GOT3 (cell line): ENCODE measurements at places on chromosomes 3 and 15.
A peak's percentile ranks its signal among the peaks of the same experiment; 100 is the strongest.

- DNase-seq = no peak
These were observed 48.5 kb upstream of the MLF1 start for GRCh38 chr3:158522221-158523136.

- DNase-seq = no peak
These were observed 10.1 kb downstream of the ARL14 start for GRCh38 chr3:160686955-160687535.

DNA sequence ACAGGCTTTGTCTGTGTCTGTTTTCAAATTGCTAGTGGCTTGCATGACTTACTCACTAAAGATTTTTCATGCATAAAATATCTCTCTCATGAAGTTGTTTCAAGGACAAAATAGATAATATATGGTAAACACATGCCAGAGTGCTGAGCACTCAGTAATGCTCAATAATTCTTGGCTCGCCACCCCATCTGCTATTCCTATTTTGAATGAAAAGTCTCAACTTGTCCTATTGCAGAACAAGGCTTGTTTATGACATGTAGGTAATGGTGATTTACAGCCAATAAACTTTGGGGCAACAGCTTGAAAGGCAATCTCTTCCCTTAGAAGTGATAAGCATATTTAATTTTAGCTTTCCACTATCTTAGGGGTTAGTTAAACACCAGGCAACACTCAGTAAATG, 789.0 kb upstream of the ROBO1 start:
- DNase-seq = no peak

DNA sequence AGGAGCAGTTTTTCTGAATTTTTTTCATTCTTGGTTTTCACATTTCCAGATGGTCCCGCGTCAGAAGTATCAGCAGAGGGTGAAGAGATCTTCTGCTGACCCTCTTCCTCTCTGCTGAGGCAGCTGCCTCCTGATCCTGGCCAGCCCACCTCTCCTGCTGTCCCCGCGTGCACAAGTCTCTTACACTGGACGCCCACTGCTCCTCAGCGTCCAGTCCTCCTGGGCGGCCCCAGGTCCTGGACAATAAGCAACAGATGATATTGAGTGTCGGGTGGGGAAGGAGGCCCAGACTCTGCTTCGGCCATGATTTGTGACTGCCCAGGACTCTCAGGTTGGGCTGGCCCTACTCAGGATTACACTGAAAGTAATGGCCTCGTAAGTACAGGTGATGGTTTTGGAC, 50.1 kb downstream of the KLHL25 start:
- no peak for DNase-seq

DNA sequence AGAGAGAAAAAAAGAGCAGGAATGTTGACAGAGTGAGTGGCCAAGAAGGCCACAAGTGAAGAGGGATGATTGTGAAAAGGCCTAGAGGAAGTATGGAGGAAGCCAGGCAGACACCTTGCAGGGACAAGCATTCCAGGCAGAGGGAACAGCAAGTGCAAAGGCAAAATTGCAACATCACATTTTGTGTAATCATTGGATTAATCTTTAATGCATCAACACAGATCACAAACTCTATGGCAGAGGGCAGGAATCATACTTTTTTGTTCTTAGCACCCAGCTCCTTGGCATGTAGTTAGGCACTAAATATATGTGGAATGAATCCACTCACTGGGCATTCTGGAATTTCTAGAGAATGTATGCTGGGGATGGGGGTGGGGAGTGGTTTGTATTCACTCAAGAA, 312.1 kb upstream of the PROK2 start:
- DNase-seq = no peak

DNA sequence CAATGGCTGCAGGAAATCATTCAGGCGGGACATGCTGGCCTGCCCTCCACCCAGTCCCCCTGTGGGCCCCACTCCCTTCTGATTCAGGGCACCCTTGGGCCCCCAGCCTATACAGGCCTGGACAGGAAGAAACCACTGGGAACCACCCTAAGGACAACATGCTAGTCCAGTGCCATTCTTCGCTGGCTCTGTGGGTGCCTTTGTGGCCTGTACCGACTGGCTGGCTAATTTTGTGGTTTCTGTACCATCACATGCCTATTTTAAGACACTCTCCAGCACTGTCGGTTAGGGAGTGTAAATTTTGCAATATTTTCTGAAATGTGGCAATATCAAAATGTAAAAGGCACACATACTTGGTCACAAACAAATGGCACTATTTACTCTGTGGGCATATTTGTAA, 61.4 kb upstream of the POLG start:
- no peak for DNase-seq

GRCh38 chr3:195247086-195247862, 23.7 kb downstream of the XXYLT1 start:
- DNase-seq = no peak

GRCh38 chr3:71227270-71227661, 356.3 kb downstream of the FOXP1 start:
- DNase-seq = no peak

DNA sequence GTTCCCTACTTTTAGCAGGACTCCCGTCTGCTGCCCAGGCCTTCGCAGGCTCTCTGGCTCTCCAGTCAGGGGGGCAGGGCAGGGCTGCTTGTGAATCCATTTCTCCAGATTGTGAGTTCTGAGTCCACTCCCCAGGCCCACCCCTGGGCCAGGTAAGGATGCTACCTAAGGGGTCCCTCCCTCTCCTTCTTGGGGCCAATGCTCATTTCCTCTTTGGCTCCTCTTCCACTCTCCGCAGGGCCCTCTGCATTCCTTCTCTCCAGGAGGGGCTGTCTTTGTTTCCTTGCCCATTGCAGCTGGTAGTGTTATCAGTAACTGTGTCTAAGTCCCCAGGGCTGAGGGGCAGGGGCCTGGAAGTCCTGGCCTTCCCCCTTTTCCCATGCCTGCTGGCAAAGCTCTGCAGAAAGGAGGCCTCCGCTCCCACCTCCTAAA, 13.0 kb upstream of the CACNA2D2 start:
- no peak for DNase-seq

GRCh38 chr3:54211097-54211496, 88.7 kb downstream of the CACNA2D3 start:
- no peak for DNase-seq

DNA sequence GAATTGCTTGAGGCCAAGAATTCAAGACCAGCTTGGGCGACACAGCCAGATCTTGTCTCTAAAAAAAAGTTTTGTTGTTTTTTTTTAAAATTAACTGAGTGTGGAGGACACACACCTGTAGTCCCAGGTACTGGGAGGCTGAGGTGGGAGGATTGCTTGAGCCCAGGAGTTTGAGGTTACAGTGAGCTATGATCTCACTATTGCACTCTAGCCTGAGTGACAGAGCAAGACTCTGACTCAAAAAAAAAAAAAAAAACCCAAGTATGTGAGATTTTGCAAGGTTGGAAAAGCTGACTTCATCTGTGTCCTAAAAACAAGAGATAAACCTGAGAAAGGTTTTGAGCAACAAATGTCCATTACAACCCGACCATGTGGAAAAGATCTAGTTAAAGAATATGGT, 5.4 kb upstream of the TOPBP1 start:
- DNase-seq = no peak

GRCh38 chr15:98758224-98758623, 109.9 kb downstream of the IGF1R start:
- no peak for DNase-seq

- peak; percentile 20 for DNase-seq
These were observed 313.5 kb downstream of the PYDC2 start for GRCh38 chr3:191774485-191774884.

DNA sequence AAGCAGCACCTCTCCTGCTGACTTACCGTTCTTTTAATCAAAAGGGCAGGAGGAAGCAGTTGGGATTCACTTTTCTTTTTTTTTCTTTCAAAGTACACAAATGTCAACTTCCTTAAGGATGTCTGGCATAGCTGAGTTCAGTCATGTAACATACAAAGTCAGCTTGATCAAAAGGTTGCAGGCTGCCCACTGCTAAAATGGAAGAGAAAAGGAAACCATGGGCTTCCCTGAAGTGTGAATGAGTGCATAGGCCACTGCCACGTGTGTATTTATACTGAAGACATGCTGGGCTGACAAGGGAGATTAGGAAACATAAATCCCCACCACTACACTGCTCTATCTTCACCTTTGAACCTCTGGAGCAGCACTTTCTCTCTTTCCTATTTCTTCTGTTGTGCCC, 312.5 kb downstream of the TIGIT start:
- DNase-seq = no peak

- DNase-seq = no peak
These were observed 563 bp downstream of the ARL6IP5 start for GRCh38 chr3:69085168-69085832.

GRCh38 chr3:183350164-183350563, 78.3 kb downstream of the MCF2L2 start:
- DNase-seq = no peak

GRCh38 chr3:104368760-104369159, 997.9 kb upstream of the ALCAM start:
- no peak for DNase-seq

- no peak for DNase-seq
These were observed 88.7 kb upstream of the CDAN1 start for GRCh38 chr15:42825599-42825998.
